ENCODE measurements at places on chromosomes 11 and 22.

- DNase-seq, result peak; percentile 15
Measured at GRCh38 chr11:73521621-73522020, 76.3 kb downstream of the FAM168A start.

DNA sequence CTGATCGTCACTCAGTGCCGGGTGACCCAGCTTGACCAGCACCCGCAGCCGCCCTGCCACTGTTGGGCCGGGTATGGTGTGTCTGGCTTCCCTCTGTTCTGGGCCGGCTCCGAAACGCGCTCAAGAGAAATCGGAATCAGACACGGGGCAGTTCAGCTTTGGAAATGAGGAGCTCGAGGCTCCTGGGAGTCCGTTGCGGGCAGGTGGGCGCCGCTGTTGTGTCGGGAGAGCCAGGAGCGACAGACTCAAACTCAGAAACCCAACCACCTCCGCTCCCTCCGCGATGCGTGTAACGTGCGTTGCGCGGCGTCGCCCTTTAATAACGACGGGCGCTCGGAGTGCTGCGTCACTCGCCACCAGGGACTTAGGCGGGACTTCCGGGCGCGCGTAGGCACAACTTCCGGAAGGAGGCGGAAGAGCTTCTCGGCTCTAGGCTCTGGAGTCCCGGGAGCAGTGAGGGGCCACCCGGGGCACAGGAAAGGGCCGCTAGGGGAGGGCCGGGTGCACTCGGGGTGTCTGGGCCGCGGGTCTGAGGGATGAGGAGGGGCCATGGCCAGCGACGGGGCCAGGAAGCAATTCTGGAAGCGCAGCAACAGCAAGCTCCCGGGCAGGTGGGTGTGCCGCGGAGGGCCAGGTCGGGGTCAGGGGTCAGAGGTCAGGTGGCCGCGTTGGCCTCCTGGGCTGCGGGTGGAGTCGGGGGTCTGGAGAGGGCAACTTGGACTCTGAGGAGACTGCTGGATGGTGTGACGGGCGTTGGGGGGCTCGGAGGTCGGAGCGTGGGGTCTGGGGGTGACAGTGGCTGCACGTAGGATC is at the start of gene TBC1D22A:
TBC1D22A (plus strand) TSS at position 413 of the 813 bp plus-strand sequence; CDS start at position 550, 137 bp downstream.
- DNase-seq, result peak; percentile 96

DNA sequence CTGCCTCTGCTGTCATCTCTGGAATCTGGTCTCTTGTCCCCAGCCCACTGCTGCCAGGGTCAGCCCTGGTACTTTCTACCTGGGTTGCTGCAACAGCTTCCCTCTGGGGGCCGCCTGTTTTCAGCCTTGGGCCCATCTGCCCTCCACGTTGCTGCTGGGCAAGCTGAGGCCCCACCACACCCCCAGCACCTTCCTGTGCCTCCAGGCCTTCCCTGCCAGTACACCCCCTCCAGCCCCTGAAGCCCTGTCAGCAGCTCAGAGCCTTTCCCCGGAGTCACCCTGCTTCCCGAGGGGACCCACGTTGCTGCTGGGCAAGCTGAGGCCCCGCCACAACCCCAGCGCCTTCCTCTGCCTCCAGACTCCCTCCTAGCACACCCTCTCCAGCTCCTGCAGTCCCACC is 3.3 kb upstream of the SAMM50 start:
- DNase-seq, result no peak

- DNase-seq, result no peak
Measured at GRCh38 chr22:35548722-35549112, 8.1 kb downstream of the RASD2 start.

DNA sequence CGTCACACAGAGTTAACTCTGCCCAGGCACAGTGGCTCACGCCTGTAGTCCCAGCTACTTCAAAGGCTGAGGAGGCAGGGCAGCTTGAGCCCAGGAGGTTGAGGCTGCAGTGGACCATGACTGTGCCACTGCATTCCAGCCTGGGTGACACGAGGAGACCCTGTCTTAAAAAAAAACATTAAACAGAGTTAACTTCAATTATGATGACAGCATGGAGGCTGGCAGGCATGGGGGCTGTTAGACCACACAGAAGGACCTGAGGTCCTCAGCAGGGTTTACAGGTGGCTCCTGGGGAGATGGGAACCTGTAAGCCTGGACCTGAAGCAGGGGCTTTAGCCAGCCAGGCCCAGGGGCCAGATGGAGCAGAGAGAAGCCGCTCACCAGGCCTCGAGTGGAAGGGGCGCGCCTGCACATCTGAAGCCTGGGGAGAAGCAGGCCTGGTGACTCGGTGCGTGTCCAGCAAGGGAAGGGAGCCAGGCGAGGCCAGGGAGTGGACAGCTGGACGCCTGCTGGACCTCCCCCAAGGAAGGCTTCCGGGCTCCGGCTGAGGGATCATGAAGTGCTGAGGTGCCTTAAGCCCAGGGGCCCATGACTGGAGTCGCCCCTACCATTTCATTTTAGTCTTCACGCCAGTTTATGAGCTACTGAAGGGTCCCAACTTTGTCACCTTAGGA is 25.3 kb downstream of the RPUSD4 start:
- DNase-seq, result no peak

DNA sequence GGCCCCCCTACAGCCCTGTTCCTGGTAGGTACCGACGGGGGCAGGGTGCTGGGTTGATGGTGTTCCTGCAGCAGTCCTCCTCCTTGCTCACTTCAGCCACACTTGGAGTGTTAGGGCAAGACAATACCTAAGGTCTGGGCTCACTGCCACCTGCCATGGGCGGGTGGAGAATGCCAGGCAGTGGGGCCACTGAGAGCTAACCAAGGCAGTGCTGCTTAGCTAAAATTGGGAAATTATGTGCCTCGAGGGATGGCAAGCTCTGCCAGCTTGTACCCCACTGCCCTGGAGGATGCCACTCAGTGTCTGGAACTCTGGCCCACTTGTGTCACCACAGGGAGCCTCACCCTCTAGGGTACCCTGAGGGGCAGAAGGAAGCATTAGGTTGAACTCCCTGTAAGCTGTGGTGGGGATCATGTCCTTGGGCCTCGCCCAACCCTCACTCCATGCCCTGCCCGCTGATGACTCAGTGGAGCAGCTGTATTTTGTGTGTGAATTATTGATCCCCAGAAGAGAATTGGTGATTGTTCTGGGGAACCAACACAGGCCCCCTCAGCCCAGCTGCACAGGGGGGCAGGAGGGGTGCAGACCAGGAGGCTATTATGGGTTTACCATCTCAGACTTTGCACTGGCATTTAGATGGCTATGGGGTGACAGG is 17.7 kb downstream of the PHLDB1 start:
- DNase-seq, result no peak

GRCh38 chr22:24120044-24120443 is 61.2 kb upstream of the SUSD2 start:
- DNase-seq, result no peak

DNA sequence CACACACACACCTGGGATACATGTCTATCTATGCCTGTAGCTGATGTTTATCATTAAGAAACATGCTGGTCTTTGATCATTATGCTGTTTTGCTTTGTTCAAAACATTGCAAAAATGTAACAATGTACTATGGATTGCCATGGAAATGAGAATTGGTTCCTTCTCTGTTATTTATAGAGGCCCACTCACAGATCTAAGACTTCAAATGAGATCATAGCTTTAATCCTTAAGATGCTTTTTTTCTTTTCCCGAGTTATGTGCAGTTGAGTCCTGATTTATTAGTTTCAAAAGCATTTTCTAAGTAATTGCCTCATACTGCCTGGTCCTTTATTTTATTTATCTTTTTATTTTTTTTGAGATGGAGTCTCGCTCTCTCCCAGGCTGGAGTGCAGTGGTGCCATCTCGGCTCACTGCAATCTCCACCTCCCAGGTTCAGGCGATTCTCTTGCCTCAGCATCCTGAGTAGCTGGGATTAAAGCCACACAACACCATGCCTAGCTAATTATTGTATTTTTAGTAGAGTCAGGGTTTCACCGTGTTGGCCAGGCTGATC is 131.4 kb downstream of the LUZP2 start:
- no peak for DNase-seq

DNA sequence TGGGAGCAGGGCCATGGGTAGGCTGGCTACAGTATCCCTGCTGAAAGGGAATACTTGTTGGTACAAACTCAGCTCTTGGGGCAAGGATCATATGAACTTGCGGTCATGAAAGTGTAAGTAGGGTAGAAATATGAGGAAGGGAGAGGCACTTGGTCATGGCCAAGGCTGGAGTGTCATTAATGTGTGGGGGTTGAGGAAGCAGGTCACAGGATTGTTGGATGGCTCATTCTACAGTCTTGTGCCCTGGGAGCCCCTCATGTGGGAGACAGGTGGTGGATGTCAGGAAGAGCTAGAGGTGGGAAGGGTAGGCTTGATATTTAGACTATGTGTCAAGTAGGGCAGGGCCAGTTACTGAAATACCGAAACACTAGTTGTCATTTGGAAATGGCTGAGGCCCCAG is 95.5 kb downstream of the RRM1 start:
- DNase-seq, result no peak

DNA sequence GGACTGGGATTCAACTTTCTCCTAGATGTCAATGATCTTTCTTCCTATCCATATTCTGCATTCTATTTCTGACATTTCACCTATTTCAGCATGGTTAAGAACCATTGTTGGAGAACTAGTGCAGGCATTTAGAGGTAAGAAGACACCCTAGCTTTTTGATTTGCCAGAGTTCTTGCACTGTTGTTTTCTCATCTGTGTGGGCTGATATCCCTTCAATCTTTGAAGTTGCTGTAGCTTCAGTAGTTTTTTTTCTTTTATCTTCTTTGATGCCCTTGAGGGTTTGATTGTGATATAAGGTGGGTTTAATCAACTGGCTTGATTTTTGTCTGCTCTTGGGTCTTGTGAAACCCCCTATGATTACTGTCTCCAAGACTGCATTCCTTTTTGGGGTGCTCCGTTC is 502.1 kb downstream of the ETS1 start:
- no peak for DNase-seq

DNA sequence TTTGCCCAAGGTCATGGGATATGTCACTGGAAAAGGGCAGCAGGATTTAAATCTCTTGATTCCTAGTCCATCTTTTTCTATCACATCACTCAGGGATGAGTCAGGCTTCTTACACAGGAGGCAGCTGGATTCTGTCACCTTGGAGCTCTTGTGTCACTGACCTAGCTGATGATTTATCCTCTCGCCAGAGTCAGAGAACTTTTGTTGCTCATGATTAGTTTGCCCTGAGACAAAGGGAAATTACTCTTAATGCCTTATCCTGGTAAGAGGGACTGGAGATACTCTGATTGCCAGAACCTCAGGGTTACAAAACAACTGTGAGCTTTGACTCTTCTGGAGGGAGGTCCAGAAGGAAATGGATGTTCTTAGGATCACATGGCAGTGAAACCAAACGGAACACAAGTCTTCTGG is 10.1 kb downstream of the COA4 start:
- no peak for DNase-seq

DNA sequence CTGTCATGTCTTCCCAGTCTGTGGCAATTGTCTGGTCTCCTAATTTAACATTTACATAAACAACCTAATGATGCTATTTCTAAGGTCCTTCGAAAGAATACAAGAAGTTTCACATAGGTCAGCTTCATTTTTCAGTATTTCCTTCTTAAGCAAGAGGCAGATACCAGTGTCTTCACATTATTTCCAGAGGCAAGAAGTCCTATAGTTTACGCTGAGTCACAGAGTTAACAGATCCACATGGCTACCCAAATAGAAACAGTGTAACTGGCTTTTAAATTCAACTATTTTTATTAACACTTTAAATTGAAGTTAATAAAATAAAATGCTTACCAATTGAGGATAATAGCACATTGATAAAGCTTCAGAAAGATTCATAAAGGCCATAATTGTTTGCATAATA is 10.9 kb downstream of the PRRG4 start:
- no peak for DNase-seq

- no peak for DNase-seq
Measured at GRCh38 chr11:8096575-8096974, 15.6 kb downstream of the TUB start.

DNA sequence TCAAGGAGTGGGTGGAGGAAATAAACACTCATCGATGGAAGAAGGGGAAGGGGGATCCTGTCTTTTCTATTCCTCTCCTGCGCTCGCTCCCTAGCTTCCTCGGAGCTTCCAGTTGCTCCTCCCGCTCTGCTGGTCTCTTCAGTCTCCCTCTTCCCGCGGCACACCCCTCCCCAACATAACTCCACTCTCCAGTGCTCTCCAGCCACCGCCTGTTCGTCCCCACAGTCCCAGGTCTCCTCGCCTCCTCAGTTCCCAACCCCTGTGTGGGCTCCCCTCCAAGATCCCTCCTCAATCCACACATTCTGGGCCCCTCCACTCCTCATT is 438 bp downstream of the ZW10 start:
- DNase-seq, result no peak

DNA sequence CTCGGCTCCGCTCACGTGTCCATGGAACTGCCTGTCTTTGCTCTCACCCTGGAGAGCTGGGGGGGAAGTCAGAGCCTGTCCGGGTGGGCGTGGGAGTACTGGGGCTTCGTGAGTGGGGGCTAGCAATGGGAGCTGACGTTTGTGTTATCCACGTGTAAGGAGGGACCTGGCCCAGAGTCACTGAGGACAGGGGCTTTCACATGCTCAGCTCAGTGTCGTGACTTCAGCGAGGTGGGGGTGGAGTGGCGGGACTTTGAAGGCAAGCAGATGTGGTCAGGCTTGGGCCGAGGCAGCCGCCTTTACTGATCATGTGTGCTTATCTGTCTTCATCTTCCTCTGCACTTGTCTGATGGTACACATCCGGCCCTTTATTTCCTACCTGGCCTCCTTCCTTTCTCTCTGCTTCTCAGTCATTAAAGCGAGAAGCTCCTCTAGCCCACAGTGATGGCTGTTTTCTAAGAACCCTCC is 113.1 kb upstream of the NNMT start:
- DNase-seq, result peak; percentile 72

DNA sequence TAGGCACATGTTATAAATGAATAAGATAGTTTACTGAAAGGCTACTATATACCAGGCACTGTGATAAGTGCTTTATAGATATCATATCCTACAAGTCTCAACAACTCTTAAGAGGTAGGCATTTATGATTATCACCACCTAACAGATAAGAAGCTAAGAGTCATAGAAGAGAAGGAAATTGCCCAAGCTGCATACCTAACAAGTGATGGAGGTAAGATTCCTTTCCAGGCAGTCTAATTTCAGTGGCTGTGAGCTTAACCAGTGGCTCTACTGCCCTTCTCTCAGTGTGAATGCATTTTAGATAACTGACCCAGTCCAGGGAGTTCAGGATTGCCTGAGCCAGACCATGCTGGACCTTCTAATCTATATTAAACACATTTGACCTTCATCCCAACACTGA is 39.2 kb downstream of the HEPHL1 start:
- no peak for DNase-seq

DNA sequence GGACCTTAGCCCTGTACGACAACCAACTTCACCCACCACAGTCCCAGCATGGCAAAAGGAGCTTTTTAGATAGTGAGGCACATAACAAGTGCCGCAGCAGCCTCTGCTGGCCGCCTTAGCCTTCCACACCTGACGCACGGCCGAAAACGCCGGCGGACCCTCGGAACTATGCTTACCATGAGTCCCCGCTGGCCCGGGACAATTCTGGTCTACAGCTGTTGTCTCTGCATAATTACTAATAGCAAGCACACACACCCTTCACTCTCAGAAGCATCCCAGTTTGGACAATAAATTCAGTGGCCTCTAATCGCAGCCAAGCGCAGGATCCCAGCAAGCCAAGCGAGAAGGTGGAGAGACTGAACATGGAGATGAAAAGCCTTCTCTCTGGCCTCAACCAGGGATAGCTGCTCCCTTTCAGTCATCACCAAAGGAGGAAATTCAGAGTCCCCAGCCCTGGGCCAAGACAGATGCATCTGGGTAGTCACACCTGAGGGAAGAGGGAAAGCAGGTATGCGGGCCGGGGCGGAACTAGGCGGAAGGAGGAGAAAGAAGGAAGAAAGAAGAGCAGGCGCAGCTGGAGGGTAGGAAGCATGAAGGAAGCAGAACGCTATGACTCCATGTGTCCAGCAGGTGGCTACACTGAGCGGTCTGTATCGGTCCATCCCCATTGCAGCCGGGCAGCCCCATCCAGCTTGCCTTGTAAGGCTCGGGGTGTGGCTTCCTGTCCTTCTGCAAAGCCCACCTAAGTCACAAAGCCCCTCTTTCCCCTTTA is 40.3 kb downstream of the BUD13 start:
- peak; percentile 64 for DNase-seq
